ENCODE measurements at places on chromosomes 3 and 15. TPM values are rescaled to one million over a fixed set of nuclear protein-coding genes. Genes with fewer than 3 reads are reported as not detected.

Gene LHFPL4
- total RNA-seq: not detected

Gene TNFAIP8L3
- 0.58 TPM for total RNA-seq

Gene CIAO2A
- 425 TPM for total RNA-seq

Gene GALNT15
- 16.5 TPM for total RNA-seq

Gene GHSR
- 0.37 TPM for total RNA-seq

Gene PLA1A
- 3.1 TPM for total RNA-seq

Gene FGF12
- 0.87 TPM for total RNA-seq

Gene ISG20
- 65.9 TPM for total RNA-seq

Gene ANKRD34C
- not detected for total RNA-seq

Gene MBD4
- total RNA-seq: 74.1 TPM

Gene GOLGA8S
- not detected for total RNA-seq

Gene ZXDC
- total RNA-seq: 73.2 TPM

Gene ACOX2
- total RNA-seq: 16.2 TPM

Gene EBLN2
- total RNA-seq: 28.1 TPM

Gene CACNA2D3
- 54.0 TPM for total RNA-seq

Gene CPEB1
- not detected for total RNA-seq

Gene LRRC2
- total RNA-seq: 1.7 TPM

Gene LYZL4
- not detected for total RNA-seq

Gene NR1I2
- 10.5 TPM for total RNA-seq

Gene TKT
- 89.3 TPM for total RNA-seq

Gene CYFIP1
- 131 TPM for total RNA-seq

Gene APBA2
- 8.6 TPM for total RNA-seq

Gene SPATA12
- total RNA-seq: not detected

Gene ISLR2
- 0.29 TPM for total RNA-seq

Gene MUC13
- total RNA-seq: 15.6 TPM

Gene SERPINI2
- total RNA-seq: not detected

Gene IGSF11
- 0.58 TPM for total RNA-seq

Gene RHOV
- 1.7 TPM for total RNA-seq

Gene TMEM158
- 1.1 TPM for total RNA-seq

Gene PIK3CB
- total RNA-seq: 15.9 TPM

Gene CP
- 2.8 TPM for total RNA-seq

Gene PTH1R
- total RNA-seq: 2.9 TPM

Gene CEP19
- total RNA-seq: not detected

Gene C15orf62
- not detected for total RNA-seq

Gene IGDCC3
- total RNA-seq: 5.8 TPM

Gene SLC26A6
- 279 TPM for total RNA-seq

Gene ACAD11
- total RNA-seq: 17.5 TPM

Gene SLC22A13
- total RNA-seq: 0.29 TPM

Gene CCDC80
- 81.4 TPM for total RNA-seq

Gene ADAMTS9
- total RNA-seq: 59.7 TPM

Gene PPIP5K1
- 64.2 TPM for total RNA-seq

Gene RASSF1
- total RNA-seq: 22.6 TPM

Gene SLC28A2
- total RNA-seq: not detected

Gene ALDH1A2
- total RNA-seq: 0.45 TPM

Gene ZNF80
- 0.92 TPM for total RNA-seq

Gene MME
- under 0.01 TPM for total RNA-seq

Gene BSN
- 0.37 TPM for total RNA-seq

Gene OR5K2
- total RNA-seq: not detected
